ENCODE measurements at places on chromosomes 1 and 21.

- no peak for DNase-seq
Observed at GRCh38 chr21:21632926-21633325, 634.7 kb downstream of the NCAM2 start.

- DNase-seq: no peak
Observed at GRCh38 chr1:179087665-179088064, 5.8 kb downstream of the TOR3A start.

DNA sequence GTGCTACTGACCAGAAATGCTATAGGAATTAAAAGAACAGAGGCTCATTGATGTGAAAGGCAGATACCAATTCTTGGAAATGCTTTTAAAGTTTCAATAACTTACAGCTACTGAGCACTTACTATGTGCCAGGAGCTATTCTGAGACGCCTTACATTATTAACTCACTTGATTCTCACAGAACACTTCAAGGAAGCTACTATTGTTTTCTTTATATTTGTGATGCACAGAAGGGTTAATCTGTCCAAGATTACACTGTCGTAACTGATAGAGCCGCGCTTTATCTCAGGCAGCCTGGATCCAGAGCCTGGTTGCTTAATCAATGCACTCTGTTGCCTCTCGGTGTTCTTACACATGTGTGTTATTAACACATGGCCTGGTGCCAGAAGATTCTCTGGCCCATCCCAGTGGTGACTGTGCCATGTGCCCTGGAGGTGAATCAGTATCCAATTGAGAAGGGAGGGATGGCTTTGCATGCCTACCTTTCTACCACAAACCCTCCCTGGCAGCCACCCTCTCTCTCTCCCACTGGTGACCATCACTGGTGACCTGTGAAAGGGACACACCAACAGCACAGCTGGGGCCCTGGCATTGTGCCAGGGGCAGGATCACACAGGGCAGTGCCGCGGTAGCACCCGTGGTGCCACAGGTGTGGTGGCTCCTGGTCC, 8.8 kb downstream of the FMO1 start:
- peak; percentile 88 for DNase-seq

- DNase-seq: no peak
Observed at GRCh38 chr1:33667386-33668282, 195.2 kb downstream of the ZSCAN20 start.

DNA sequence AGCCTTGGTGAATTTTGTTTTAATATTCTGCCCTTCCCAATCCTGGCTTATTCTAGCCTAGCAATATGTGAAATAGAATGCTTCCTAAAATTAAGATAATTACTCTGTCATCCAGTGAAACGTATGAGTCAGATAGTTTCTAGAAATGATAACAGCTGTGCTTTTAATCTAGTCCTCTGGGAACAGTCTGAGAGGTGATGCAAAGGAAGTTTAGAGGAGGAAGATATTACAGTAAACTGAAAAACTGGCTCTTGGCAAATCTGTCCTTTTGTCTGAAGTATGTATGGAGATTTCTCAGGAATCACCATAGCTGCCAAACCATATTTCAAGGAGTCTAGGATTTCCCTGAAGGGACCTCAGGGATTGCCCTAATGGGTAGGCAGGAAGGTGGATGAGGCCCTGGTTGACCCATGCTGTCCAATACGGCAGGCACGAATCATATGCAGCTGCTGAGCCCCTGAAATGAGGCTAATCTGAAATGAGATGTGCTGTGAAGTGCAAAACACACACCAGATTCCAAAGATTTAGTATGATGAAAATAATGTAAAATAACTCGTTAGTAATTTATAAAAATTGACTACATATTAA, 70.8 kb upstream of the LBR start:
- peak; percentile 76 for DNase-seq

GRCh38 chr1:12034381-12034801, 15.1 kb downstream of the MIIP start:
- DNase-seq: peak; percentile 66

DNA sequence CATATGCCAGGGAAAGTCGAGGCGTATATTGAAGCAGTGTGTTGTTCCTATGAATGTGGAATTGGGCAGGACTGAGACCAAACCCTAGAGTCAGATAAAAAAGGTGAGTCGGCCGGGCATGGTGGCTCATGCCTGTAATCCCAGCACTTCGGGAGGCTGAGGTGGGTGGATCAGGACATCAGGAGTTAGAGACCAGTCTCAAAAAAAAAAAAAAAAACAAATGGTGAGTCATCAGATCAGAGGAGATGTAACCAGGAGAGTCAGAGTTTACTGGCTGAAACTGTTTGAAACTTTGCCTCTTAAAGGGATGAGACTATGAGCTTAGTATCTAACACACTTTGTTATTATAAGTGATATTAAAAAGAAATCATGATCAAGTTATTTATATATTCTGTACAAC, 26.4 kb upstream of the SYCP1 start:
- peak; percentile 29 for DNase-seq

GRCh38 chr21:16488042-16488441, 758.3 kb downstream of the USP25 start:
- no peak for DNase-seq

DNA sequence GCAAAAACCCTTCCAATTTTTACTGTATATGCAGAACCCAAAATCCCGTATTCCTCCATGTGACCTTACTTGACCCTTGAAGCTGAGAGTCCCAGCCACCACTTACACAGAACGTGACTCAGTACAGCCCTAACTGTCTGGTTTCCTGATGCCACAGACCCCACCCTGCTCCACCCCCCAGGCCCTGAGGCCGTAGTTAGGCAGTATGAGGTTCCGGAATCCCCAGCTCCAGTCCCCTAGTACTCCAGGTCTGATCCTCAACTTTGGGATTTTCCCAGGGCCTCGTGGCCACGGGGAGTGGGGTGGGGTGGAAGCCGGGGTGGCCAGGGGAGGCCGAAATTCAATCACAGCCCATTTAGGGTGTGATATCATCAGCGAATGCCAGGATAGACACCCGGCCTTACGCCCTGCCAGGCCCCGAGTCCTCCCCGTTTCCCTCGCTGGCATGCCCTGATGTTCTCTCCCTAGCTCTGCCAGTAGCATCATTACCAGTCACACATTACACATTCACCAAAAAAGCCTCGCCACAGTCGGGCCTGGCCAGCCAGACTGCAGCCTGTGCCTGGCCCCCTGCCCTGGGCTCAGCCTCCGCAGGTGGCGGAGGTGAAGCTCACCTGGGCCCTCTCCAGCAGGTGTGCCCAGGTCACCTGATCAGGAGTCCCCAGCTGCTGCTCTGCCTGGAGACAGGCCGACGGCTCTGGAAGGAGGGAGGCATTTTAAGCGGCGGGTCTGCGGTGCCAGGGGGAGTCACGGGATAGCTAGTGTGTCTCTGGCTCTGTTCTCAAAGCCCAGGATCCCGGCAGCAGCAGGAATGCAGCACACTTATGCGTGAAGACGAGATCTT, 70.8 kb downstream of the SCCPDH start:
- peak; percentile 60 for DNase-seq

DNA sequence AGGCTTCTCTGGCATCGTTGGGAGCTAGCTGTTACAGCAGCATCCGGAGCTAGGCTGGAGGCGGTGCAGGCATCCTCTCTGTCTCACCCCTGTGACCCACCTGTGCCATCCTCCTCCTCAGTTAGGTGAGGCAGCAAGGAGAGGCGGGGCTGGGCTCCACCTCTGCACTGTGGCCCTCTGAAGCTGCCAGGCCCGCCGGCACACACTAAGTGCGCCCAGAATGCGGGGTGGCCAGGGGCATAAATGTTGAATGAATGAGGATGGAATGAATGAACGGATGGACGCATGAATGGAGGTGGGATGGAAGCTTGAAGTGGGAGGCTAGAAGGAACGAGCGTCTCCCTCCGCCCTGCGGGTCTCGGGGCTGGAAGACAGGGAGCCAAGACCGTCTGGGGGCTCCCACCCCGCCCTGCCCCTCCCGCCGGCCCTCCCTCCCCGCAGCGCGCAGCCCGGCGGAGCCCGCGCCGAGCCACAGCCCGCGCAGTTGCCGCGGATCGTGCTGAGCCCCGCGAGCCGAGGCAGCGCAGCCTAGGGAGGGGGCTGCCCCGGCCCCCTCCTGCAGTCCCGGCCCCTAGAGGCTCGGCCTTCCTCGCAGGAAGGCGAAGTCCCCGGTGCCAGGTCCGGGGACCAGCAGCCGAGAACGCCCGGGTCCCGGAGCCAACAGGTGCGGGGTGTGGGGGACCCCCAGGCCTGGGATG, at the start of gene HCRTR1:
Gene HCRTR1 (plus strand): TSS at position 472 of the 698 bp plus-strand sequence. CDS start 1,504 bp downstream, outside the sequence.
- no peak for DNase-seq

DNA sequence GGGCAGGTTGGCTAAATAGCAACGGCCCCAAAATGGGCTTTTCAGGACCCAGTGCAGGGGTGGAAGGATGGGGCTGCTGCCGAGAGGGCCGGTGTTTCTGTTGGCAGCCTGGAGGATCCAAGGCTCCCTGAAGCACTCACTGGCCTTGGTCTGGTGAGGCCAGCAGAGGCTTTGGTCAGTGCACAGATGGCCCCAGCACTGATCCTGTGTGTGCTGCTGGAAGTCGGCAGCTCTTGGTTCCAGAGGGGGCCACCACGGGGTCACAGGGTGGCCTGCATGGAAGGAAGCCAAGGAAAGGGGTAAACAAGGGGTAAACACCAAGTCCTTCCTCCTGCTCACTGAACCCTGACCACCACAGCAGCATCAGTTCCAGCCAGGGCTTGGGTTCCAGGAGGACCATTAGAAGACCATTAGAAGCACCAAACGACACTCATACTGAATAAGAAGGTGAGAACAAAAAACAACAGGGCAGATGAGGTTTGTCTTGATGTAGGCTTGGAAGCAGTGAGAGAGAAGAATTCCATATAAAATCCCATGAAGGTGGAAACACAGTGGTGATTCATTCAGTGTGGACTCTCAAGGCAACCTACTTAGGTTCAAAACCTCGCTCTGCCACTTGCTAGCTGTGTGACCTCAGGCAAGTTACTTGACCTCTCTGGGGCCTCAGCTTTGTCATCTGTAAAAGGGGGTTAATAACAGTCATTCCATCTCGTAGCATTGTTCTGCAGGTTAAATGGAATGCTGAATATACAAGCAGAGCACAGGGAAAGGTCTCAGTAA, 184.5 kb downstream of the RUNX1 start:
- DNase-seq: no peak

- peak; percentile 24 for DNase-seq
Observed at GRCh38 chr1:47797575-47797974, 199.6 kb downstream of the TRABD2B start.

- DNase-seq: no peak
Observed at GRCh38 chr21:28539623-28539988, 453.1 kb downstream of the LTN1 start.

DNA sequence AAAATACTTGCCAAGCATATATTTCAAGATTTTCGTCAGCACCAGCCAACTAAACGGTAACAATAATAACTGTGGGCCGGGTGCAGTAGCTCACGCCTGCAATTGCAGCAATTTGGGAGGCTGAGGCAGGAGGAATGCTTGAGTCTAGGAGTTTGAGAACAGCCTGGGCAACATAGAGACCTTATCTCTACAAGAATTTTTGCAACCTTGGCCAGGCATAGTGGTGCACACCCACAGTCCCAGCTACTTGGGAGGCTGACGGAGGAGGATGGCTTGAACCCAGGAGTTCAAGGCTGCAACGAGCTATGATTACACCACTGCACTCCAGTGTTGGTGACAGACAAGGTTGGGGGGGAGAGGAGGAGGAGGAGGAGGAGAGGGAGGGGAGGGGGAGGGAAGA, 145.0 kb upstream of the TIAM1 start:
- DNase-seq: no peak

GRCh38 chr1:228234921-228235320, 27.1 kb downstream of the OBSCN start:
- no peak for DNase-seq

GRCh38 chr1:108082738-108083562, 117.2 kb downstream of the SLC25A24 start:
- no peak for DNase-seq

DNA sequence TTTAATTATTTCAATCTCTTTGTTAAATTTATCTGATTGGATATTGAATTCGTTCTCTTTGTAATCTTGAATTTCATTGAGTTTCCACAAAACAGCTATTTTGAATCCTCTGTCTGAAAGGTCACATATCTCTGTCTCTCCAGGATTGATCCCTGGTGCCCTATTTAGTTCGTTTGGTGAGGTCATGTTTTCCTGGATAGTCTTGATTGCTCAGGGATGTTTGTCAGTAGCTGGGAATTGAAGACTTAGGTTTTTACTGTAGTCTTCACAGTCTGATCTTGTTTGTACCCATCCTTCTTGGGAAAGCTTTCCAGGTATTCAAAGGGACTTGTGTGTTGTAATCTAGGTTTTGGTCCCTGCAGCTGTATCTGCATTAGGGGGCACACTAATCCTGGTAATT, 6.8 kb upstream of the MTARC2 start:
- no peak for DNase-seq

DNA sequence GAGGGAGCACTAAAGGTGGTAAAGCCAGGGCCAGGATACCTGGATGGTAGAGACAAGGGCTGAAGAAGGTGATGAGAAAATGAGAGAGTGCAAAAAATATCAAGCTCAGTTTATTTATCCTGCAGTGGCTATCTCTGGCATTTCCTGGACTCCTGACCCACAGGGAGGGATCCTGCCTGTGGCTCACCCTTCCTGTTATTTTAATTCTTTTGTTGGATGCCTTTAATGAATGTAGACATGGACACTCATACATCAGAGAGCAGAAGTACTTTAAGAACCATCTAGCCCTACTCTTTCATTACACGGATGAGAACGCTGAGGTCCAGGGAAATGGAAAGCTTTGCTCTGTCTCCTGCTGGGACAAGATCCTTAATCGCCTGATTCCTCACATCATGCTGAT, 20.6 kb downstream of the JUN start:
- DNase-seq: peak; percentile 74

DNA sequence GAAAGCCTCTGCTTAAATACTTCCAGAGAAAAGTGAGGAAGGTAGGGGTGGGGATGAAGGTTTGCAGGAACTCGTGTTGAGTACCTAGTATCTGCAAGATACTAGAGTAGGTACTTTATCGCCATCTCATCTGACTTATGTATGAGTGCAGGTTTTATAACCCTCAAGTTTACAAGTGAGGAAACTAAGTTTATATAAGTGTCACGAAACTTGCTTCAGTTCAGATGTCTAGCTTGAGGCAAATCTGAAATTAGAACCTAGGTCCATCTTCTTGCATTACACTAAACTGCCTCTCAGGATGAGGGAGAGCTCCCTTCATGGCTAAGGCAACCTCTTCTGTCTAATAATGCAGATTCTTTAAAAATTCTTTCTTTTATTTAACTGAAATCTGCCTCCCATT, 43.5 kb downstream of the NFIA start:
- DNase-seq: no peak

- DNase-seq: peak; percentile 60
Observed at GRCh38 chr1:25875154-25875855, at the start of gene PAQR7. Gene PAQR7 (minus strand): TSS chr1:25875708. CDS start chr1:25863839, 11,869 bp downstream.

- no peak for DNase-seq
Observed at GRCh38 chr1:78052685-78053405, 7.1 kb downstream of the GIPC2 start.

- DNase-seq: no peak
Observed at GRCh38 chr1:174965362-174966007, 34.3 kb upstream of the CACYBP start.
